MCF 10A (cell line): ENCODE measurements at places on chromosomes 2 and 18. TPM values are rescaled to one million over a fixed set of nuclear protein-coding genes. Genes with fewer than 3 reads are reported as not detected.
A peak's percentile ranks its signal among the peaks of the same experiment; 100 is the strongest.

Gene DES
- not detected in 2 replicates for total RNA-seq

Gene LRP1B
- not detected in 2 replicates for total RNA-seq

Gene BMP10
- not detected in 2 replicates for total RNA-seq

Gene TRIM54
- total RNA-seq: not detected in 2 replicates

Gene NGEF
- 2.7 and 7.4 TPM in 2 replicates for total RNA-seq

Gene DPP10
- total RNA-seq: not detected in 2 replicates

Gene WNT10A
- total RNA-seq: 0.44 TPM in 1 of 2 replicates, not detected in the other

Gene GALNT14
- total RNA-seq: 4.6 and 6.8 TPM in 2 replicates

Gene DSC3
- 56.2 and 60.8 TPM in 2 replicates for total RNA-seq

Gene CHMP1B
- total RNA-seq: 39.7 and 50.1 TPM in 2 replicates

Gene SALL3
- total RNA-seq: not detected in 2 replicates

Gene RESP18
- not detected in 2 replicates for total RNA-seq

GRCh38 chr2:26957534-26957933, 12.9 kb upstream of the MAPRE3 start:
- DNase-seq: no peak

- DNase-seq: no peak
Measured at GRCh38 chr2:177231270-177231669, 18.7 kb downstream of the HNRNPA3 start.

GRCh38 chr2:135820003-135820618, 16.9 kb downstream of the LCT start:
- DNase-seq: no peak

- no peak for DNase-seq
Measured at GRCh38 chr2:227865291-227865690, 6.1 kb upstream of the DAW1 start.

DNA sequence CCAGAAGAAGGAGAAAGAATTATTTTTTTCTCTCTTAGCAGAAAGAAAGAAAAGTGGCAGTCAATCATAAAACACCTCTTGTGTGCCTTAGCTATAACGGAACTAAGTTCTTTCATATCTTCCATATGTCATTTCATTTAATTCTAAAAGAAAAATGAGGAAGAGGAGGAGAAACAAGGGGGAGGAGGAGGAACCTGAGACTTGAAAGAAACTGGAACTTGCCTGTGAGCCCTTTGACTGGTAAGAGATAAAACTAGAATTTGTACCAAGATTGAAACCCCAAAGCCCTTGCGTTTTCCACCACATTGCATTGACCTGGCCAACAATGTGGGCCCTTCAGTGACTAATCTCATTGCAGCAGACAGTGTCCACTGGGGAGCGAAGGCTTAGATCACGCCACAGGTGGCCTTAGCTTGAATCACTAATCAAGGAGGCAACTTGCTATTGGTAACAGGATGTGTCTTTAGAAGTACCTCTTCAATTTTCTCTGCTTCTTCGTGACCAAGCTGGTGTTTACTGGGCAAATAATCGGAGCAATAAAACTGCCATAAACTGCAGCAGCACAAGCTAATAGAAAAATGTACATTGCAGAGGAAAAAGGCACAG, 307.9 kb downstream of the CLIP4 start:
- DNase-seq: no peak

- no peak for DNase-seq
Measured at GRCh38 chr2:39542523-39542922, 105.4 kb upstream of the MAP4K3 start.

DNA sequence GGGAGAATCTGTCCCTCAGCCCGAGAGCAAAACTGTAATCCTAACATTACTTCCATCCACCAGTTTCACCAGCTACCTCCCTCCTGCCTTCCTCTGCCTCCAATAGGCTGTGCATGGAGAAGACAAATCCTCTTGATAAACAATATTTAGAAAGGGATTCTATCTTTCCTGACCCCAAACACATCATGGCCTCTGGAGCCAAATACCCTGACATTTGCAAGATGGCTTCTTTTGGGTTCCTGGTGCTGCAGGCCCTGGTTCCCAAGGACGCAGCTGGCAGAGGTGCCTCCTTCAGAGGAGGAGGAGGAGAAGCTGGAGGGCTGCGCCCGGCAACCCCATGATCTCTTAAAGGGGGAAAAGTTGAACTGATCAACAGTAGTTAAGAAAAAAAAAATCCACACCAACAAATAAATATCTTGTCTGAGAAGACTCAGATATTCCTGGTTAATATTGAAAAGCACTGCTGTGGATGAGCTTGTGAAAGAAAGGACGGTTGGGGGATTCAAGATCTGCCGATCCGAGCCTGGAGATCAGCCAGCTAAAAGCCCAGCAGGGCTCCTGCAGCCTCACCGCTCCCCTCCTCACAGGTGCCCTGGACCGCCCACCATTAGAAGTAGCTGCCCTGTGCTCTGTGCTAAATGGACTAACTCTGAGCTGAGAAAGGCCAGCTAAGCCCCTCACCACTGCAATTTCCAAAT, 116.8 kb downstream of the MSH2 start:
- DNase-seq: no peak

- no peak for DNase-seq
Measured at GRCh38 chr18:39230086-39230803, 1664.6 kb upstream of the CELF4 start.

DNA sequence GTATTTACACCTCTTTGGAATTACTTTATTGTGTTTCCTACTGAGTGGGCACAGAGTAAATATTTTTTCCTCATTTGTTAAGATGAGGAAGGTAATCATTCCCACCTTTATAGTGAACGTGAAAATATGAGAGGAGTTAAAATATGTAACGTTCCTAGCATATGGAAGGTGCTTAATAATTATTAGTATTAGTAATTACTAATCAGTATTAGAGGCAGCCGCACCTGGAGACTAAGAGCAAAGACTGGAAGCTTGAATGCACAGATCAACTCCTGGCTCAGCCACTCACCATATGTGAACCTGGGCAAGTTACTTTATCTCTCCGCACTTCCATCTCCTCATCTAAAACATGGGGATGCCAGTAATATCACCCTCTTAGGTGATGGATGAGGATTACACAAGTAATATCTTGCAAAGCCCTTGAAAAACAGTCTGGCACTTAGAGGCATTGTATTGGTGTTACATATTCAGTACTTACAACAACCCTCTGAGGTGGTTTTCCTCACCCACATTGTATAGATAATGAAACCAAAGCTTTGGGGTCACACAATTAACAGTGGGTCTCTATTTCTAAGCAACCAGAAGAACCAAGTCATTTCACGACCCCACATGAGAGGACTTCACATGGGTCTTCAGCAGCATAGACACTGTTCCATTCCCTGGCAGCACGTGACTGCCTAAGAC, 100.3 kb upstream of the KCTD1 start:
- DNase-seq: no peak

- no peak for DNase-seq
Measured at GRCh38 chr2:184031402-184032147, 566.8 kb upstream of the ZNF804A start.

DNA sequence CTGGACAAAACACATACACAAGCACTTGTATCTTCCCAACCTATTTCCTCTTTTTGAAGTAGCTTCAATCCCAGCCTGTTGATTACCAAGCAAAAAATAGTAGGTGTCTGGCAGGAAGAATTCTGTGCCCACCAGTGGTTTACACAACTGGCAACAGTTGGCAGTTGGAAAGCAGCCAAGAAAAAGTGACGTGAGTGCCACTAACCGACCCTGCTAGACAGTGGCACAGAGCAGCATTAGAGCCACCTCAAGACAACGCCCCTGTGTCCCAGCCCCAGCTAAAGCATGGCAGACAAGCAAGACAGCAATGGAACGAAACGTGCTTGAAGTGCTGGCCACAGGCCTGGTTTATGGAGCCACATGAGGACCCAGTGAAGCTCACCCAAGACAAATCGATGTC, 379.6 kb downstream of the FBXO15 start:
- DNase-seq: no peak

DNA sequence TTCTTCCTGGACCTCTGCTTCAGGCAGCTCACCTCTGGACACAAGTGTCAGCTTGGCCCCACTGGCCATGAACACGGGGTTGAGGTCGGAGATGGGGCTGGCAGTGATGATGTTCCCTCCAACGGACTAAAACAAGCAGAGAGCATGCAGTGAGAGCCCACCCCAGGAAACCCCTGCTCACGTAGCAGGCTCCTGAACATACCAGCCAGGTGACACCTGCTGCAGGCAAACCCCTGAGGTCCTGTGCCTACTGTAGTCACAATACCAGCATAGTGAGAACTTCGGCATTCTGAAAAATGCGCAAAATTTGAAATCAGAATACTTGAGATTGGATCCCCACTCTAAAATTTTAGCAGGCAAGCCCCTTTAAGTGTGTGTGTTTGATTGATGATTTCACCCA, 32.9 kb downstream of the XDH start:
- DNase-seq: no peak

- DNase-seq: peak; percentile 52
Measured at GRCh38 chr2:41710944-41711343, 336.9 kb upstream of the PKDCC start.

- no peak for DNase-seq
Measured at GRCh38 chr2:96591054-96591453, 47.1 kb downstream of the KANSL3 start.

GRCh38 chr2:116718451-116718850, 1096.0 kb upstream of the DDX18 start:
- peak; percentile 77 for DNase-seq

- no peak for DNase-seq
Measured at GRCh38 chr2:102792568-102793208, 30.9 kb downstream of the TMEM182 start.

DNA sequence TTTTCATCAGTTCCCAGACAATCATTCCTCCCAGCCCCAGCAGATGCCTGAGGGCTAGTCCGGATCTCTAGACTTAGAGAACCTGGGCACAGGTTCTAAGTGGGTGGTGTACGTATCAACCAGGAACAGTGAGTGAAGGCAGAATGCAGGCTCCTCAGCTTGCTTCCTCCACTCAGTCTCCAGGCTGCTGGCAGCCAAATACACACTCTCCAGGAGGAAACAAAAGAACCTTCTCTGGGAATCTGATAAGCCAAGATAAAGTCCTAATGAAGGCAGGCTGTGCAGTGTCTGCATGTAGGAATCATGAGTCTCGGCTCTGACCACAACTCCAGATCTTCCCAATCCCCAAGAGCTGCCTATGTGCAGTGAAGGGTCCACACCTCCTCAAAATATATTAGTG, 245.7 kb downstream of the SP3 start:
- DNase-seq: no peak

- no peak for DNase-seq
Measured at GRCh38 chr18:33849731-33850130, 271.7 kb downstream of the ASXL3 start.

DNA sequence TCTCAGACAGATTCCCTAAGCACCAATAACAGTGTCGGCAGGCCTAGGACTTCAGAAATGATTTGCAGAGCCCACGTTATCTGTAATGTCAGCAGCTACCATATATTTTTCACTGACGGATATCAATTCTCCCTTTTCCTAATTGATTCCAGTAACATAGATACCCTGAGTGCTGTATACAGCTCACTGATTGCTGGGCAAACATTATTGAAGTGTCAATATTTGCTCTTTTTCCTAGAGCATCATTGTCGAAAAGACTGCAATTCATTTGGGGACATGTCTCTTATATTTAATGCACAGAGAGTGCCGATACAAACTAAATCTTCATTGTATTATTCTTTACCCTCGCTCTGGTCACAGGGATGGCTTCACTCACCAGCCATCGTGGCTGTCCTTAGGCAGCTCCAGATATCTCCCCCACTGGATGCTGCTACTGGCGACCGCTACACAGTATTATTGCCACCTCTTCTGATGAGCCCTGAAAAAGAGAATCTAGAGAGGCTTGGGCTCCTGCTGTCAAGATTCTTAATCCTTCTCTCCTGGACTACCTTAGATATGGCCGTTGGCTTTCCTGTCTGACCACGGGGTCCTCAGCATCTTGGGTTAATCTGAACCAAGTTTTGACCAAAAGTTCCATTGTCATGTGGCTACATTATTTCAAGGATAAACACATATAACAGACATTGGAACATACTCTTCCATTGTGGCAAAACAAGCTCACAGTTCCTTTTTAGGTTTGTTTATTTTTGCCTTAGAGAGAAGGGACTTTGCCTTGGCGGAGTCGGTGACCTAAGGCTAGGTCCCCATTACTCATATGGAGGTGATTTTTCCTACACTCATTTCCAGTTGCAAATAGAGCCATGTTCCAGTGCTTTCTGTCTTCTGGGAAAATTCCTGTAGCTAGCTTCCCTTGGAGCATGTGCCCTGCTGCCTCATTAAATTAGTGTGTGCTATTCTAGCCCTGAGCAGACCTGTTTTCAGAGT, 105.4 kb downstream of the CPO start:
- no peak for DNase-seq

GRCh38 chr2:102736410-102737409, 25.1 kb upstream of the TMEM182 start:
- peak; percentile 74 for DNase-seq

- no peak for DNase-seq
Measured at GRCh38 chr2:233668605-233669260, 3.0 kb upstream of the UGT1A9 start.

- DNase-seq: peak; percentile 83
Measured at GRCh38 chr2:12005886-12006681, 259.7 kb downstream of the LPIN1 start.

DNA sequence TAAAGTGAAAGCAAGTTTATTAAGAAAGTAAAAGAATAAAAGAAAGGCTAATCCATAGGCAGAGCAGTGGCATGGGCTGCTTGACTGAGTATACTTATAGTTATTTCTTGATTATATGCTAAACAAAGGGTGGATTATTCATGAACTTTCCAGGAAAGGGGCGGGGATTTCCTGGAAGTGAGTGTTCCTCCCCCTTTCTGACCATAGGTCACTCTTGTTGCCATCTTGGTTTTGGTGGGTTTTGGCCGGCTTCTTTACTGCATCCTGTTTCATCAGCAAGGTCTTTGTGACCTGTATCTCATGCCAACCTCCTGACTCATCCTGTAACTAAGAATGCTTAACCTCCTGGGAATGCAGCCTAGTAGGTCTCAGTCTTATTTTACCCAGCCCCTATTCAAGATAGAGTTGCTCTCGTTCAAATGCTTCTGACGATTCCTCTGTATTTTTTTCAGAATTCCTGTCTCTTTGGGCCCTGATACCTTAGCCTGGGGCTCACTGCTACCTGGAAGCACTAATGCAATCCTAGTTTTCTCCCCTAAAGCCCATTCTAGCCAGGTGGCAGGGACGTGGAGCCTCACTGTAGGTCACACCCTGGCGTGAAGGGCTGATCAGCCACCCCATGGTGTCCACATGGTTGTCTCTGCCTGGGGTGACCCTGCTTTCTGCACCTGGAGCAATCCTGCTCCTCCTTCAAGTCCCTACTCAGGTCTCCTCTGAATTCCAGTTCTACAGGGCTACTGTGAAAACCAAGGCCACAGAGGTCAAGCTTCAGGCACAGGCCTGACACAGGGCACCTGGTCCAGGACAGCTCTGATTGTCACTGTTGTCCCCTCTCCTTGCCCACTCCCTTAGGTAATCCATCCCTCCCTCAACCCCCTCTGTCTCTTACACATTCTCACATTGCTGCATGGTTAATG, 6.0 kb upstream of the SLC35F6 start:
- DNase-seq: peak; percentile 98

- DNase-seq: no peak
Measured at GRCh38 chr2:109151519-109151918, 22.5 kb downstream of the SH3RF3 start.

- no peak for DNase-seq
Measured at GRCh38 chr2:8412586-8412985, 269.3 kb upstream of the ID2 start.
